Renal pelvis (tissue), 12 donors: ENCODE measurements at places on chromosomes 16 and 17.

- no peak for DNase-seq
Observed at GRCh38 chr17:2235792-2236366, 67.7 kb downstream of the SMG6 start.

GRCh38 chr17:39016193-39017153 lies 49.3 kb upstream of the FBXO47 start:
- no peak for DNase-seq

- DNase-seq = no peak
Observed at GRCh38 chr16:89197033-89197632, 3.2 kb downstream of the SLC22A31 start.

GRCh38 chr17:70976447-70976846 lies 807.1 kb downstream of the KCNJ2 start:
- DNase-seq = no peak

DNA sequence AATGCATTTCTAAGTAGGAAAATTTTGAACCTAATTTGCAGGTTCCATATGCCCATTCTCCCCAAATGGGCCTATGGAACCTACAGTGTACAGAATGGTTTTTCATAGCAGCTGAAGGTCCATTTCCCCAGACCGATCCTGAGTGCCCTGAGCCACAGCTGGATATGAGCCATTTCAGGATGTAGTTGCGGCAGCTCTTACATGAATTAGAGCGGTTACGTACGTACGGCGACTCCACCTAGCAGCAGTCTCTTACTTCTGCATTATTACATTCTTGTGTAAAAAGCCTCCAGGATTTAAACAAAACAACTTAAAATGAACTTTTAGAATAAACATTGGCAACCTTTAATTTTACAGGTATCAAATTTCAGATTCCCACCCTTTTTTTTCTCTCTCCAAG lies 225.3 kb downstream of the SNX29 start:
- DNase-seq = no peak

GRCh38 chr16:87350681-87351319 lies 32.8 kb downstream of the FBXO31 start:
- no peak for DNase-seq

- no peak for DNase-seq
Observed at GRCh38 chr17:74746376-74746775, 2.1 kb upstream of the NHERF1 start.

DNA sequence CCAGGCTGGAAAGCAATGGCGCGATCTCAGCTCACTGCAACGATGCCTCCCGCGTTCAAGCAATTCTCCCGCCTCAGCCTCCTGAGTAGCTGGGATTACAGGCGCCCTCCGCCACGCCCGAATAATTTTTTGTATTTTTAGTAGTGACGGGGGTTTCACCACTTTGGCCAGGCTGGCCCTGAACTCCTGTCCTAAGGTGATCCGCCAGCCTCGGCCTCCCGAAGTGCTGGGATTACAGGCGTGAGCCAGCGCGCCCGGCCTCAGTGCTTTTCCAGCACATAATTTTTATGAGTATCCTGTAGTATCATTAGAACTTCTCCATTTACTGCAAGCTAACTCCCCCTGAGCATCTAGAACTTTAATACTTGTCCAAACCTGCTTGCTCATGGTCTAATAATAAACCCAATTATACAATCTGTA lies 1.8 kb downstream of the UBE2G1 start:
- DNase-seq = no peak

DNA sequence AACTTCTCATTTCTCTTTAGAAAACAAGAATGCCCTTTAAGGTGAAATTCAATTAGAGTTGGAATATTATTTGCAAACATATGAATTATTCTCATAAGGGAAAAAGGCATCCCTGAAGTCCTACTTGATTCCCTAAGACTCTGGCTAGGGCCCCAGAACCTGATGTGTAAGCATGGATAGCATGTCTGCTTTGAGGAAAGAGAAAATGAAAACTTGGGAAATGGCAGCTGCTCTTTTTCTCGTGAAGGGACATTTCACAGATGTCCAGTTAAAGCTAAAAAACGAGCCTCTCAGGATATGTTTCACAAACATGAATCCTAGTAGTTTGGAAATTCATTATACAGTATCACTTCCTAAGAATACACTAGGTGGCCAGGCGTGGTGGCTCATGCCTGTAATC lies 112.3 kb upstream of the CLEC3A start:
- no peak for DNase-seq

GRCh38 chr17:4162775-4163466 lies 19.9 kb downstream of the CYB5D2 start:
- peak; percentile 67 for DNase-seq

- DNase-seq = peak; percentile 40
Observed at GRCh38 chr16:8026450-8026849, 563.9 kb downstream of the TMEM114 start.

DNA sequence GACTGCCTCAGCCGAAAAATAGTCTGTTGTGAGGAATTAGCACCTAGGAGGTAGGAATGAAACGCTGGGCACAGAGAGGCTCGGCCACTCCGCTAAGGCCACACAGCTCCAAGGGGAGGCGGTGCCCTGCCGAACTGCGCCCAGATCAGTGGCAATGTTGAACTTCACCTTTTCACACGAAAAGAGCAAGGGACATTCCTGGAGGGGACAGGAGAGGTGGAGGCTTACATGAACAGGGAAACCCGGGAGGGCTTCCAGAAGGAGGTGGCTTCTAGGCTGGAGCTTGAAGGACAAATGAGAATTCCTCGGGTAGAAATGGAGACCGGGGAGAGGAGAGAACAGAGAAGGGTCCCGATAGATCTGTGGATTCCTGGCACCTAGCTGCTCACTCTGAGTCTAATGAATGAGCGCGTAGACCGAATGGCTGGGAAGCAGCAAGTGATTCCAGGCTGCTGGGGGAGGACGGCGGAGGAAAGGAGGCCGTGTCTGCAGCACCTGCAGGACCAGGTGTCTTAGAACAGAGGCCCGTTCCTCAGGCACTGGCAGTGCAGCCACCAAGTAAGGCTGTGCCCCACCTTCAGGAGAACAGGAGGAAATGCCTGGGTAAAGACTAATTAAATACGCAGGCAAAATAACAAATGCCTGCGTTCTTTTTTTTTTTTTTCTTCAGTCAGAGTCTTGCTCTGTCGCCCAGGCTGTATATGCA lies 722 bp upstream of the SLC38A10 start:
- peak; percentile 58 for DNase-seq

DNA sequence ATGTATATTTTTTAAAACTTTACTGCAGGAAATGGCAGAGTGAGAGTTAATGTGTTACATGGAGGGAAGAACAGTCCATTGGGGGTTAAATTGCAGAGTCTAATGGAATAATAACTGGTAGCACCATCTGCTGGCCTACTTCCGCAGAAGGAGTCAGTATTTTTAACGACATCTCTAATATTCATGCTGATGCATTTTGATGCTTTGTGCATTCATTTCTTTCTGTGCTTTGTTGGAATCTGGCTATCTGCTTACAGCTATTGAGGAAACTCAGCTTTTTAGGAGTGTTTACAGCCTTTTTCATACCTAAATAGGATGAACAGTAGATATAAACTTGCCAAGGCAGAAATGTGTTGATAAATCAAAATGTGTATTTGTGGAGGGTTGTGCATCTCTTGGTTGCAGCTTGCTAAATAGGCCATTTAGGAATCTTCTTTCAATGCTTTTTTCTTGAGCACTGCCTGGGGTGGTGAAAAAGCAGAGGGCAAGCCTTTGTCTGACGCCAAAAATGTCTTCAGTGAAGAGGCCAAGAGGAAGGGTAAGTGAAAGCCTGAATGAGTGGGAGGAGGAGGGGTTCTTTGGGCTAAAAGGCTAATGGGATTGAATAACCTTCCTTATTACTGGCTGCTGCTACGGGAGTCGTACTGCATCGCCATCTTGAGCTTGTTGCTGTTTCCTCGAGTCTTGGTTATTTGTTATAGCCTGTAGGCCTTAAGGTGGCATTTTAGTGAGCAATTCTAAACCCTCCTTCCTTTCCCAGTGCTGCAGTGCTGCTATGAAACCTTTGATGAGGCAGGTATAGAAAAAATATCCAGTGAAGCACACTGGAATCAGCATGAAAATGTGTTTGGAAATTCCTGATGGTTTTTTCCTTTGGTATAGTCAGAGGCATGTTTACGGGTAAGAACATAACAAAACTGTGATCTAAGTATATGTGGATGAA lies 153.3 kb downstream of the CHD9 start:
- DNase-seq = peak; percentile 93

DNA sequence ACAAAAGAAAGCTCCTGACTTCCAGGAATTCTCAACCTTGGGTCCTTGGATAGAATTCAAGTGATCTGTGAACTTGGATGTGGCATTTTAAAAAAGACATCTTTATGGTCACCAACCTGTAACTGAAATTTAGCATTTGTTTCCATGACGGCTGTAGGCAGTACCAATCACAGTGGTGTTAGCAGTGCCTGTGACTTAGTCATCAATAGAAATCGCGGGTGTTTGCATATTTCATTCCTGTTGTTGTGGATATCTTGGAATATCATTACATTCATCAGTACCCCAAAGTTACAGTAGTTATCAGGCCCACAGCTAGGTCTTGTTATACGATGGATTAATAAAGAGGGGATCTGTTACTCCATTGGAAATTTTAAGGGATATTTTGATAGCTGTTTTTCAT lies 81.6 kb downstream of the CMIP start:
- DNase-seq = no peak

DNA sequence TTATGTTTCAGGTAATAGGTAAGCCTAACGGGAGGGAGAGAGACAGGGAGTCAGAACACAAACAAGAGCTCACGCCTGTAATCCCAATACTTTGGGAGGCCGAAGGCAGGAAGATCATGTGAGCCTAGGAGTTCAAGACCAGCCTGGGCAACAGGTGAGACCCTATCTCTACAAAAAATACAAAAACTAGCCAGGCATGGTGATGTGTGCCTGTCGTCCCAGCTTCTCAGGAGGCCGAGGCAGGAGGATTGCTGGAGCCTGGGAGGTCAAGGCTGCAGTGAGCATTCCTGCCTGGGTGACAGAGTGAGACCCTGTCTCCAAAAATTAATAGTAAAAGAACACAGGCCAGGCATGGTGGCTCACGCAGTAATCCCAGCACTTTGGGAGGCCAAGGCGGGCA lies 27.4 kb downstream of the YWHAE start:
- DNase-seq = no peak

DNA sequence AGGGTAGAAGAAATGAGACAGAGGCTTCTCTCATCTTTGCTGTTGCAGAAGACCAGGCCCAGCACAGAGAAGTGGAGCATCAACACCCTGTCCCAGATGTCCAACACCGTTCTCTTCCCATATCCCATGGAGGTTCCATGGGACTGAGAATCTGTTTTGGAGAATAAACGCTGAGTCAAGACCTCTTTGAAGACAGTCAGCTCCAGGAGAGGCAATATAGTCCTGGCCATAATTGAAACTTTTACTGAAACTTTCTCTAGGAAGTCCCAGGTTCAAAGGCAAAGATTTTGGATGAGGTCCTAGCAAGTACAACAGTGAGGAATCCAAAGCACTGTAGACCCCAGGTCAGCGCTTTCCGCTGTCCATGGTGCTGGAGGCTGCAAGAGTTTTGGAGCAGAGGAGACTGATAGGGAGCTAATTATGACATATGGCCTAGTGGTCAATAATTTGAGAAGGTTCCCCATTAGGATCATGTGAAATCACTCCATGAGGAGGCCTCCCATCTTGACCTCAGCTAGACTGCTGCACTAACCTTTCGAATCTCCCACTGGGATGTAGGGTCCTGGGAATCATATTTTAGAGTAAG lies 36.0 kb downstream of the OSBPL7 start:
- DNase-seq = peak; percentile 65

- DNase-seq = no peak
Observed at GRCh38 chr16:65618333-65618732, 496.5 kb upstream of the CDH11 start.

DNA sequence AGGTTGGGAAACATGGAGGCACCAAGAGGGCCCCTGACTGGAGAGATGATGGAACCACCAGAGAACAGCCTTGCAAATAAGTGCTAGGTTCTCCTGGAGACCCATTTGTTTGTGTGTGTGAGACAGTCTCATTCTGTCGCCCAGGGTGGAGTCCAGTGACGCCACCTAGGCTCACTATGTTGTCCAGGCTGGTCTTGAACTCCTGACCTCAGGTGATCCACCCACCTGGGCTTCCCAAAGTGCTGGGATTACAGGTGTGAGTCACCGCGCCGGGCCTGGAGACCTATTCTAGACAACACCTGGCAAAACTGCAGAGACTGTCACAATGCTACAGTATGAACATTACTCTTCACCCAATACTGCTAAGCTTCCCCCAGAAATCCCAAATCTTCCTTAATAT lies 1.5 kb downstream of the NPLOC4 start:
- DNase-seq = no peak

DNA sequence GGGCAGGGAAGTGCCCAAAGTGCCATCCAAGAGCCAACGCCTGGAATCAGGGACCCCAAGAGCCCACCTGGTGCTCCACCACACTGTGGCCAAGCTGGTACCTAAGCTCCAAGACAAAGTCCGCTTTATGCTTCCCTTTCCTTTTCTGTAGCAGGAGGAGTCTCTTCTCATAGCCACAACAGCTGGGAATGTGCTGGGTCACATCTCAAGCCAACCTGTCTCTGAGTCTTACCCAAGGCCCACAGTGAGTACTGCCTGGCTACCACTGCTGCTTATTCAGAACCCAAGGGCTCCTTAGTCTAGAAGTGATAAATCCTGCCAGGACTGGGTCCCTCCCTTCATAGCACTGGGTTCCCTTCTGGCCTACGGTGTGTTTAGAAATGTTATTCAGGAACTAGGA lies 49.8 kb downstream of the ERCC4 start:
- no peak for DNase-seq

DNA sequence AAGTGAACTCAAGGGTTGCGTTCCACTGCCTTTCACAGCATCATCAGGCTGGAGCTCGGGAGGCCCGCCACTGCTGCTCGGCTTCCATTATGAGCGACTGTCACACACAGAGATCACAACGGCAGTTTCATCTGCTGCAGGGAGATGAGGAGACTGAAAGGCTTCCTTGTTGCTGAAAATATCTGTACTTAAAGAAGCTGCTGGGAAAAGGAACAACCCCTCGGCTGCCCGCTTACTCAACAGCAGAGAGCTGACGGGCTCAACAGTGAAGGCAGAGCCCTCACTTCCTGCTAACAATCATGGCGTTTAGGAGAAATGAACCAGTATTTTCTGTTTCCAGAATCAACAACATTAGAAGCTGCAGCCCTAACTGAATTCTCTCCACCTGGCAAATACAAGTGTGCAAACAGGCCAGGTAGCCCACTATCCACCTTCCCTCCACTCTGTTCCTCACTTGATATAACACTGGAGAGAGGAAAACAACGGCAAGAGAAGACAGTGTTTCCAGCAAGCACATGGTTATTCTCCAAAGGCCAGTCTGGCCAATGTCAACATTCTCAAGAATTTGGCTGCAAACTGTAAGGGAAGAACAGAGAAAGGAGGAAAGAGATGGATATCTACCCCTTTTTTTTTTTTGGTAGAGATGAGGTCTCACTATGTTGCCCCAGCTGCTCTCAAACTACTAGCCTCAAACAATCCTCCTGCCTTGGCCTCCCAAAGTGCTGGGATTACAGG lies 33.7 kb downstream of the MBTPS1 start:
- no peak for DNase-seq

DNA sequence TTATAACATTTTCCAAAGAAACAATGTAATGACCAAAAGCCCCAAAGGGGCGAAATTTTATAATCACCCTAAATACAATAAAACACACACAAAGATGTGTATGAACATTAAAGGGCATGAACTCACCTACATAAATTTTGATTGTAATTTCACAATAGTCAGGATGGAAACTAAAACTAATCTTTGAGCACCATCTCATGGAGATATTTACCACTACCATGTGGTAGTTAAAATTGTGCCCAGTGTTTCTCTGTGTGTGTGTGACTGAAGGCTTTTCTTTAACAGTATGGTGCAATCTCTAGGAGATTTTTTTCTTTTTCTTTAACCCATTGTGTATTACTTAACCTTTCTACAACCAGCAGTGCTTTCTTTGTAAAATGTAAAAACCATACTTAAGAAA lies 19.7 kb upstream of the MEIOC start:
- no peak for DNase-seq
